ENCODE measurements at places on chromosomes 6 and 20.

GRCh38 chr6:147676495-147677199 lies 168.2 kb downstream of the SAMD5 start:
- no peak for DNase-seq

GRCh38 chr6:33029328-33030184 lies 20.2 kb upstream of the HLA-DOA start:
- no peak for DNase-seq

DNA sequence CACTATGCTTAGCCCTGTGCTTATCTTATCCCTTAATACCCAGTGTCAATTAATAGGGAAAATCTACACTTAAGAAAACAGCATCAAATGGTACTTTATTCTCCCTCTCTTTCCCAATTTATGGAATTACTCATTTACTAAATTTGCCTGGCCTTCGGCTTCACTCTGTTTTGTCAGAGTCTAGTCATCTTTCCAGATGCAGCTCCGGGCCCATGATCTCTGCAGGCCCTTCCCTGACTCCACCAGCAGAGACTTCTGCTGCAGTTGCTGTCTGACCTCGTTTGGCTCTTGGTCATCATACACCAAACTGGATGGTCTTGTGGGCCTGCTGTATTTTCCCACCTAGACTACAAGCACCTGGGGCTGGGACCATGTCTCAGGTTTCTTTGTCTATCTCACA lies 27.4 kb downstream of the MRS2 start:
- DNase-seq = no peak

- no peak for DNase-seq
Measured at GRCh38 chr20:58975353-58975752, 5.7 kb upstream of the NELFCD start.

DNA sequence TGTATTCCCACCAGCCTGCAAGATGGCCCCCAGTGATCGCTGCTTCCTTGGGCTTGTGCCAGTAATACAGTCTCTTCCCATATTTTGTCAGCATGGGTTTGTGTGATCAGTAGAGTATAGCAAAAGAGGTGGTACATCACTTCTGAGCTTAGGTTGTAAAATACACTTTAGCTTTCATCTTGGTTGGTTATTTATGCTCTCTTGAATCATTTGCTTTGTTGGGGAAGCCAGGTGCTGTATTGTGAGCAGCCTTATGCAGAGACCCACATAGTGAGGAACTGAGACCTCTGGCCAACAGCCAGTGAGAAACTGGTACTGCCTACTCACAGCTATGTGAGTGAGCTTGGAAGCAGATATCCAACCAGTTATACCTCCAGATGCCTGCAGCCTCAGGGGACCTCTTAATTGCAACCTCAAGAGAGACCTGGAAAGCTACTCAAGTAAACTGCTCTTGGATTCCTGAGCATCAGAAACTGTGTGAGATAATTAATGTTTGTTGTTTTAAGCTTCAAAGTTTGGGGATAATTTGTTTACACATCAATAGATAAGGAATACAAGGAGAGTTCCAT lies 229.3 kb downstream of the FARS2 start:
- DNase-seq = no peak

DNA sequence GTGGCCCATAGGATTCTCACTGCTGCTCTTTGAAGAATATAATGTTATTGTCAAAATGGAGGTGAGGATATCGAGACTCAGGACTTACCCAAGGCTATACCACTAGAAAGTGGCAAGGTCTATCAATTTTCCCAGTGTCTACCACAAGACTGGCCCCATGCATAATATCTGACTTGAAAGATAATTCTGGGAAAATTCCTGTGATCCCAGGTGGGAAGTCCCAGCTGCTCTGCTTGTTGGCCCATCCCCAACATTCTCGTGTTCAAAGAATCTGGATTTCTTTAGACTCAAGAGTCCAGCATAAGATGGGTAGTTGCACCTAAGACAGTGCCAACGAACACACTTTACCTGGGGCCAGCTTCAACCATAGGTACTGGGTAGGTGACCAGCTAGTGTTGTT lies 120.7 kb upstream of the DTNBP1 start:
- no peak for DNase-seq

DNA sequence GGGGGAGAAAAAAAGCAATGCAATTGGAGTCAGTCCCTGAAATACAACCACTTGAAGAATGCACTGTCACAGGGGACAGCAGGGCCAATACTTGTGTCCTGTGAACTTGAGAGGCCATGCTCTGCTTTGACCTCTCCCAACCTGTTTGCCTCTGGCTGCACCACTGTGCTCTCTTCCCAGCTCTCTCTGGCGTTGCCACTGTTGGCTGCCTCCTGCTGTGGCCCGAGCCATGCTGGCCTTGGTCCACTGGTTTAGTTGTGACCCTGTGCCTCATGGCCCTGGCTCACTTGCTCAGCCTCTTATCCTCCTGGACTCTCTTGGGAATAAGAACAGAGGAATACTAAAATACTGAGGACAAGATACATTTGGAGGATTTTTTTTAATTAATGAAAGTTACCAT lies 14.5 kb upstream of the FBXO30 start:
- DNase-seq = no peak

DNA sequence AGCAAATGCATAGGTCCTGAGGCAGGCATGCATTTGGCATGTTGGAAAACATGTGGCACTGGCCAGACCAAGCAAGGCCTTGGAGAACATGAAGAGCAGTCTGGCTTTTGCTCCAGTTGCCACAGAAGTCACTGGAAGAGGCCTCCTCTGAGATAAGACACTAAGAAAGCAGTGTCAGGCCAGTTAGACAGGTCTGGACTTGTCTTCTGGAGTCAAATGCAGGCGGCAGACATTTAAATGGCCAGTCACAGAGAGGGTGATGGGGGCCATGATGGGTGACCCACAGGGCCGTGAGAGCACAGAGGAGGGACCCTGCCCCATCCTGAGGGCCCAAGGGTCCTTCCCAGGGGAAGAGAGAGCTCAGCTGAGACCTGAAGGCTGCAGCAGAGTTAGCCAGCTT lies 26.7 kb upstream of the ADA start:
- DNase-seq = no peak

GRCh38 chr6:86934365-86934764 lies 3.0 kb upstream of the HTR1E start:
- no peak for DNase-seq

- DNase-seq = no peak
Measured at GRCh38 chr20:10651227-10651990, 22.4 kb downstream of the JAG1 start.

GRCh38 chr6:27601668-27602254 lies 128.9 kb upstream of the ZNF184 start:
- no peak for DNase-seq

- no peak for DNase-seq
Measured at GRCh38 chr6:134003542-134003951, 48.9 kb downstream of the SLC2A12 start.

DNA sequence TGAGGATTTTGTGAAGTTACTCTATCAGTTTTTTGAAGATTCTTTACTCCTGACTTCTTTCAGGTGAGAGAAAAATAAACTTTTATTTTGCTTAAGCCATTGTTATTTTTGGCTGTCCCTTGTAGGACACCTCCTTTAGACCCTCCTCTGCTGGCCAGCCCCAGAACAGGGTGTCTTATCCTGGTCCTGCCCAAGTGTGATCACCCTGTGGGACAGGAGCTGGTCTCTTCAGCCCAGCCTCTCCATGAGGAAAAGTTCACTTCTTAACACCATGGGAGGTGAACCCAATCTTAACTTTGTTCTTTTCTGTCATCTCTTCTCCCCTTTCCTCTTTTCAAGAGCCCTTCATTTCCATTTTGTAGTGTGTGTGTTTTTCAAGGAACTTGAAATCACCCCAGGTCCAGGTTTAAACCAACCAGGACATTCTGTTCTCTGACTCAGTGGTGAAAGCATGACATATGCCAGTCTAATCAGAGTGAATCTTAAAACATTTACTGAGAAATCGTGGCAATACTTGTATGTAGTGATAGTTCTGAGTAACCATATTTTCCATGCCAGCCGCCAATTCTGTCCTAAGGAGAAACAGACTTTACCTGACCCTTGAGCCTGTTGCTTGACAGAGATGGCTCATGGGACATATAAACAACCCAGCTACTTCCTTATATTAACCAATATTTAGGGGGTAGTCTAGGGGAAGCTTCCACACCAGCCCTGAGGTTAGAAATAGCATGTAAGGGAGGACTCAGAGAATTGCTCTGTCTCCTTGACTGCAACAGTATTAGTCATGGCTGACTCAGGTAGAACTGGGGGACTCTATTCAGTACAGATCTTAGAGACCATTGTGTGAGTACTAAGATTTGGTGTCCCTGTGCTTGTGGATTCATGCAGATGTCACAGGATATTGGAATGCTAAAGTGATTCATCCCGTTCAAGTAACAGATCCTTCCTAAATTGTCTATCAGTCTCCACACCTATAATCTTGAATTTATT lies 48.8 kb downstream of the FLRT3 start:
- DNase-seq = no peak

GRCh38 chr20:13517831-13518230 lies 120.9 kb downstream of the TASP1 start:
- no peak for DNase-seq

GRCh38 chr6:160124007-160124406 lies 2.4 kb downstream of the SLC22A1 start:
- no peak for DNase-seq

DNA sequence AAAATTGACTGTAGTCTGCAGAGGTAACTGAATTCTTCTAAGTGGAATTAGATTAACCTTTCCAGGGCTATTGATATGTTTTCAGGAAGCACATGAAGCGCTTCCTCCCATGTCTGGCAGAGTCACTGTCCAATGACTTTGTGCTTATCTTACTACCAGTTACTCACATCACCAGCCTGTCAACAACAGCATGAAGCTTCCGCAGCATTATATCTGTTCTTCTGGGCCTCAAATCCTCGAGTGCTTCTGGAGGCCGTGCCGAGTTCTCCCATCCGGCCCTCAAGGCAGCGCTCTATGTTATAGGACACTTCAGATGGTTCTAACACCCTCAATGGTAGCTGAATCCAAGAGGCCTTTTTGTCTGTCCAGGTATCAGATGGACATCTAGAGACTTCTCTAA lies 33.2 kb downstream of the PSMG4 start:
- DNase-seq = no peak

GRCh38 chr6:43981363-43981990 lies 145.8 kb downstream of the MRPL14 start:
- no peak for DNase-seq

DNA sequence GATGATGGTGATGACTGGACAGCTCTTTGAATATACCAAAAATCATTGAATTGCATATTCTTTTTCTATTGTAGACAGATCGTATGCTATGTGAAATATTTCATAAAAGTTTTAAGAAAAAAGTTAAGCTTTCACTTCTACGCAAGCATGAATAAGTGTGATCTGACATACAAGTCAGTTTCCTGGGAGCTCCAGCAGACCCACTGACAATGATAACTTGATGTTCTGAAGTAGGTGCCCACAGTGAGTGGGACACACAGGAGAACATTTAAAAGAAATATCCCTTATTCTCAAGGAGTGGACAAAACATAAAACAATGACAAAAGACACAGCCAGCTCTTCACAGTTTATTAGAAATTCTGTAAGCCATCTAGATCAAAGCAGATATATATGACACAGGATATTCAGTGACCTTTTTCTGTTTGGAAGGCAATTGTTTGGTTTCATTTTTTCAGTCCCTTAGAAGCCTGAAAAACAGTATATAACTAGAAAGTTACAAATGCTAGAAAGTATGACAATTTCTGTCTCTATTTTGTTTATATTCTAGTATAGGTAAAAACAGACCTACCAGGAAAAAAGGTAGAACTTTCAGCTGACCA lies 101.4 kb downstream of the IRF4 start:
- no peak for DNase-seq

DNA sequence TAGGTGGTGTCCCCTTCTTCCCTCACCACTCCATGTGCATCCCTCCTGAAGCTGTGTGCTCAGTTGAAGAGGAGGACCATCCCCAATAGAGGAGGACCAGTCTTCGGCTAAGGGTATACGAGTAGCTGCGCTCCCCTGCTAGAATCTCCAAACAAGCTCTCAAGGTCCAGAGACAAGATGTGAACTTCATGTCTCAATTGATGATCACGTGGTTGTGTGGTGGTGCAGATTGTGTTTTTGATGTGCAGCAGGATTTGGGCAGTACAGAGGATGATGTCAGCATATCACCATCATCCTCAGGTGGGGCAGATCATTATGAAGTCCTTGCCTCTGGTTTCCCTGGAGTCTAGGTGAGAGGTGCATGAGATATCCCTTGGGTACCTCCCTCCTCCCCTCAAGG lies 20.0 kb upstream of the DDR1 start:
- no peak for DNase-seq

GRCh38 chr6:7215798-7216231 lies 97.2 kb downstream of the SSR1 start:
- no peak for DNase-seq

DNA sequence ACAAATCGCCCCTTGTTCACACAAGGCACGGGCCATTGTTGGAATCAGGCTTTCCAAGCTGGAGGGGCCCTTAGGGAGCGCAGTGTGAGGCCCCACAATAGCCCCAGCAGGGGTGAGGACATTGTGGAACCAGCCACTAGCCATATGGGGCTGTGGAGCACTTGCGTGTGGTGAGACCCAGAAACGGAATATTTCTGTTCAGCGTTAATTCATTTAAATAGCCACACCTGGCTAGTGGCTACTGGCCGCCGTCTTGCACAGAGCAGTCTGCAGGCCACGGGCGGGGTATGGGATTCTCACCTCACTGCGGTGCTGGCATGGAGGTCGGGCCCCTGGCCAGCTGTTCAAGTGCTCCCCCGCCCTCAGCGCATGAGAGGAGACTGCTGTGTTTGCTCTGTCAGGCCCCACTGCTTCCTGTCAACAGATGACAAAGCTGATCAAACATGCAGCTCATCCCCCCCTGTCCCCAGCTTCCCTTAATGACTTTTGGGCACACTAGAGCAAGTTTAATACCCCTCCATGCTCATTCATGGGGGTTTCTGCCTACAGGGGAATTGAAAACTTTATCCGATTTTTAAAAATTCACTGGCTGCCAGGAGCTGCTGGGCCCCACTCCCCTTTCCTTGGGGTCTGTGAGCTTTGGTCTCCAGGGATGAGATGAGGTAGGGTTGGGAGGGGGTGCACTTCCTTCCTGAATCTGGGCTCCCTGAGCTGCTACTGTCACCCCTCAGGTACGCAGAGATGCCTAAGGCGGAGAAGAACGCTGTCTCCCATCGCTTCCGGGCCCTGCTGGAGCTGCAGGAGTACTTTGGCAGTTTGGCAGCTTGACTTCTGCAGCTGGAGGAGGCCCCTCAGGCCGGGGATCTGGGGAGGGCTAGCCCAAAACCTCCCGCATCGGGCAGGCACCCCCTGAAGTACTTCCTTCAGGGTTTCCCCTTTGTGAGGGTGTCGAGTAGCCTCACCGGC lies 13.6 kb downstream of the ITPA start:
- no peak for DNase-seq

DNA sequence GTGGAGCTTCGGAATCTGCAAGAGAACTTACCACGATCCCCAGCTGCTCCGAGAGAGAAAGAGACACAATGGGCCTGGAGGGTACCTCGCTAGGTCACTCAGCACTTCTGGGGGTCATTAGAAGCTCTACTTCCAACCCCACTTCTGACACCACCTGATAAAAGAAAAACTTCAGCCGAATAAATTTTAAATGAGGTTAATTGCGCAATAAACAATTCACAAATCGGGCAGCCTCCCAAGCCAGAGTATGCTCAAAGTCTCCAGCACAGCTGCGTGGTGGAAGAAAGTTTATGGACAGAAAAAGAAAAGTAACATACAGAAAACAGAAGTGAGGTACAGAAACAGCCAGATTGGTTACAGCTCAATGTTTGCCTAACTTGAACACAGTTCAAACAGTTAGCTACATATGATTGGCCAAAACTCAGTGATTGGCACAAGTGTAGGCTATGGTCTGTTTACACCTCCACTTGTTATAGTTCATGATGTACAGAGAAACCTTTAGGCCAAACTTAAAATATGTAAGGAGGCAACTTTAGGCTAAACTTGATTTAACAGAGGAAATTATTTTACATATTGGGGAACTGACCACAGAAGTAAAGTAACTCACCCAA lies 52.6 kb downstream of the COL11A2 start:
- DNase-seq = no peak

All from activated naive CD4-positive, alpha-beta T cell treated with Interleukin-2 at 50 U/mL for 16 hours (primary cell).